Tongue (tissue), 3 donors: ENCODE measurements at places on chromosomes 1 and 21. TPM values are rescaled to one million over a fixed set of nuclear protein-coding genes. Genes with fewer than 3 reads are reported as not detected.

Gene CIART
- 0.92 TPM for total RNA-seq

Gene CFHR3
- total RNA-seq = 0.51 TPM

Gene AMPD1
- total RNA-seq = 31.1 TPM

Gene TOR3A
- total RNA-seq = 44.0 TPM

Gene LCE1D
- total RNA-seq = not detected

Gene MYCL
- 15.7 TPM for total RNA-seq

Gene ROR1
- total RNA-seq = 13.6 TPM

Gene NLRP3
- total RNA-seq = 3.8 TPM

Gene CLCA4
- total RNA-seq = 1.7 TPM

Gene VHLL
- total RNA-seq = not detected

Gene OR6K3
- total RNA-seq = not detected

Gene TMOD4
- total RNA-seq = 28.3 TPM

Gene KCNJ9
- not detected for total RNA-seq

Gene TFF3
- total RNA-seq = 30.9 TPM

Gene GBP4
- 4.1 TPM for total RNA-seq

Gene PER3
- total RNA-seq = 9.5 TPM
